Stimulated activated CD4-positive, alpha-beta T cell treated with anti-CD3 and anti-CD28 coated beads, Interleukin-12 subunit alpha, Interleukin-12 subunit beta, amount 100 ng/mL, for 24 hours (primary cell): ENCODE measurements at places on chromosomes 6 and 20.

- DNase-seq = no peak
Observed at GRCh38 chr6:159609652-159610178, 83.3 kb downstream of the SOD2 start.

GRCh38 chr6:228881-229651, 63.2 kb upstream of the DUSP22 start:
- no peak for DNase-seq

- DNase-seq = no peak
Observed at GRCh38 chr6:104601131-104601651, 258.5 kb downstream of the HACE1 start.

DNA sequence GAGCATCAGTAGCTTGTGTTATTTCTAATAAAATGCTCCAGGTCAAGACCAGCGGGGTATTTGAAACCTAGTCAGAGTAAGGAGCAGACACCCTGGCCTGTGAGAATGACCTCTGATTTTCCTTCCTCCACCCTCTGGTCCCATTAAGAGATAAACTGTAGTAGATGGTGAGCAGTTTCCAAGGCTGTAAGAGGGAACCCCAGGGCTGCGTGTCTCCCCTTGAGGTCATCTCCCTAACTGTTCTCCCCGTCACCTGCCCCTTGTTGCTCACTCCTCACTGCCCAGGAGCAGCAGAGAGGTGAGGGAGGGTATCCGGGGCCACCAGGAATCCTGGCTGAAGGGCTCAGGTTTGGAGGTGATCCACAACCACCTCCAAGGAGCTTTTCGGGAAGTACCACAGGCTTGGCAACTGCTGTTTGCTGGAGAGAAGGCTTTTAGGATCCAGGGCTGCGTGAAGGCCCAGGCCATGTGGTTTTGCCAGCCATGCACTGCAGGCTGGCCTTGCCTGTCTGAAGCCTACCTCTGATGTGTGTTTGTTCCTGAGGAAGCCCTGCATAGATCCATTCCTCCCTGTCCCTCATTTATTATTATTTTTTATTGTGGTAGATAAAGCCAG, 62.5 kb downstream of the RREB1 start:
- no peak for DNase-seq

DNA sequence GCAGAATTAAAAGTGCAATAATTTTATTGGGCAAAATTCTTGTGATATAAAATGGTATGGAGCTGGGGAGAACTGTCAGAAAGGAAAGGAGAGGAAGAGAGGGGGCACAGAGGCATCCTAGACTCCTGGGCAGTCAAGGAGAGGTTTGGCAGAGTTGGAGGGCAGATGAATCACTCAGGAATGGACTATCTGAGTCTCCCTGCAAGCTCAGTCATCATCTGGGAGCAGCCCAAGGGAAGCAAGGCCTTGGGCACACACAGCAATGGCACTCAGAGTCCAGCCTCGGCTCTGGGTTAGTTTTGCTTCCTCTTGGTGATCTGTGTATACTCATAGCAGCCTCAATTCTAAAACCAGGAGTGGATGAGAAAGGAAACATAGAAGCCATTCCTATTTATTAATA, 67.2 kb downstream of the SLC22A1 start:
- DNase-seq = no peak

DNA sequence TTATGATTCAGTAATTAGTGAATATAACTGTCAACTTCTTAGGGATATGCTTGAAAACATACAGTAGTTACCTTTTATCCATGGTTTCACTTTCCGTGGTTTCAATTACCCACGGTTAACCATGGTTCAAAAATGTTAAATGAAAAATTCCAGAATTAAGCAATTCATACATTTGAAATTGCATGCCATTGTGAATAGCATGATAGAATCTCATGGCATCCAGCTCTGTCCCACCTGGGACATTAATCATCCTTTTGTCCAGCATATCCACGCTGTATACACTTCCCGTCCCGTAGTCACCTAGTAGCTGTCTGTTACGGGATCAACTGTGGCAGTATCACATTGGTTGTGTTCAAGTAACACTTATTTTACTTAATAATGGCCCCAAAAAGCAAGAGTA, 781.7 kb upstream of the CITED2 start:
- no peak for DNase-seq

DNA sequence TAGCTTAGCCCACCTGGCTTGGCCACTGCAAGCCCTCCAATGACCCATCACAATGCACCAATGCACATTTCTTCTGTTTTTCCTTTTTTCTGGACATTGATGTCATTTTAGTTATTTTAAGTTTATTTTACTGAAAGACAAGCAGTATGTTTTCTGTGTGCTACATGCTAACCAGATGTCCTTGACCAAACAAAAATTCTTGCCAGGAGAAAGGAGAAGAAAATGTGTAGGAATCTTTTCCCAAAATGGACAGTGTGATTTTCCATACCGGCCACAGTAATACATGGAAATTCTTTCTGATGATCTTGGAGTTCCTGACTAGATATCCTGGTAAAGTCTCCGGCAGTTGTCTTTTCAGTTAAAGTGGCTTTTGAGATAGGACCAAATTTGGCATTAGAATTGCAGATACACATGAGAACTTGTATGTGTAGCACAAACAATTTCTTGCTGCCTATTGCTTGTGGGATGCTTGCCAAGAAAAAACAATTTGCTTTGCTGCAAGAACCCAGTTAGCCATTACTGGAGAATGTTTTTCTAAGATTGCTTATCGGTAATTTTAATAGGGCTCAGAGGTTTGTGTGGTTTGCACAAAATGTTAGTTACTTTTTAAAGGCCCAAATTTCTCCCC, 696.5 kb upstream of the CITED2 start:
- DNase-seq = no peak

GRCh38 chr6:15631432-15631831, 31.4 kb downstream of the DTNBP1 start:
- DNase-seq = no peak

DNA sequence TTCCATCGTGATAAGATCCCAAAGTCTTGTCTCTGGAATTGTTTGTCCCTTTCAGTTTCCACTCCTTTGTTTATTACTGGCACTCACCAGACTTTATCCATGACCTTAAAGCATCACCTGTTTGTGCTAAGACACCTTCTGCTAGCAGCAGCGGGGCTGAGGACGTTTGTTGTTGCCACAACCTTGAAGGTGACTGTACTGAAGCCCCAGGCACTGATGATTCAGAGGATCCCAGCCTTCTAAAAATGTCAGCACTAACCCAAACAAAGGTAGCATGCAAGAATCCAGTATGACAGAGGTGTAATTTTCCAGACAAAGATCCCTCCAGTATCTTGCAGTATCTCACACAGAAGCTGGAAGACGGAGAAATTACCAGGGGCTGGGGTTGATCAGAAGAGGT, 28.9 kb upstream of the SMIM8 start:
- DNase-seq = no peak
